ENCODE measurements at places on chromosomes 2 and 18.

GRCh38 chr2:134718817-134719814 is at the start of gene TMEM163:
Gene TMEM163 (minus strand): TSS chr2:134719000.
- DNase-seq: no peak

- no peak for DNase-seq
These were observed 336.8 kb downstream of the KCNJ3 start for GRCh38 chr2:155035308-155035707.

DNA sequence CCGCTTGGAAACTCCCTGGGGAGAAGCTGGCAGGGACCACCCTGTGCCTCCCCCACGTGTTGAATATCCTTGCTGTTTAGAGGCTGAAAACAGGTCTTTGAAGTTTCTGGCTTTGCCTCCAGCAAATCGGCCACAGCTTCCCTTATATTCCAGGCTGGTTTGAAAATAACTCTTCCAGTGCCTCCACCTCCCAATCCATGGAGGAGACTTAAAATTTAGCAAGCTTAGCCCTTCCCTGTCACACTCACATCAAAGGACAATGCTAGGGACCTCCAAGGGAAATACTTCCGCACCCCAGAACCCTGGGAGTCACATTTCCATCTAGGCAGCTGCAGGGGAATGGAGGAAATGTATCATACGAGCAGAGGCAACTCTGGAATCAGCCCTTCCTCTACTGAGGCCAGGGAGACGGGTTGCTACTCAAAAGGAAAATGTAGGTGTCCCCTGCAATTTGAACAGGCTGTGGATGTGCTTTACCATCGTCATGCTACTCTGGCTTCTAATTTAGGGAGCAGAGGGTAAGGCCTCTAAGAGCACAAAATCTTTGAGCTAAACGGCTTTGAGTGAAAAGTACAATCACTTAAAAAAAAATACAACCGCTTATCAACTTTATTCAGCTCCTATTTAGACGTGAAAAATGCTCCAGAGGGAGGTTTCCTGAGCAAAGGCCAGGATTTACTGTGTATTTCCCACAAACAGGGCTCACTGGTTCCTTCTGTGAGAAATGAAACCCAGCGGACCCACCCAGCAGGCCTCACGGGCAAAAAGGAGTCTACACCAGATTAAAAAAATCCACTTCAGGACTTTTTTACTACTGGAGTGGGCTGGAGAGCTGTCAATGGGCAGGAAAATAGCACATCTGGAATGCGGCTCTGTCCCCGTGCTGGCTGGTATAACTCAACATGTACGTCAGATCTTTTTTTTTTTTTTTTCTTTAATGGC is 49.4 kb upstream of the PKDCC start:
- DNase-seq: no peak

- DNase-seq: no peak
These were observed 13.8 kb upstream of the MYOM1 start for GRCh38 chr18:3233433-3234168.

- DNase-seq: no peak
These were observed 156.8 kb downstream of the THADA start for GRCh38 chr2:43438858-43439655.

DNA sequence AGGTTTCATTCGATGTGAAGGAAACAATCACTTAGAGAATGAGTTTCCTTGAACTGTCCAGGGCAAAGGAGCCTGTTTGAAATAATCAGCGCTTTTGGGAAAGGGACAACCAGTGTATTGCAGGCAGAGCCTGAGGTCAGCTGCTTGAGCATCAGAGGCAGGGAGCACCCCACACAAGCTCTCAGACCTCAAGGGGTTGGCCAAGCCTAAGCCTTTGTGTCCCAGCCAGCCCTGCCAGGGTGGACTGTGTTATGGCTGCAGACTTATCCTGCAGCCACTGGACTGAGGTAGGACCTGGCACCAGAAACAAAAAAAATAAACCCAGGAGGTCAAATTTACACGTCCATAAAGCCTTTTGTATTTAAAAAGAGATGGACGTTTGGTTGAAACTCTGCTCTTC is 228.3 kb downstream of the SEPTIN10 start:
- no peak for DNase-seq

GRCh38 chr2:165804719-165805118 is 10.7 kb upstream of the GALNT3 start:
- DNase-seq: no peak

DNA sequence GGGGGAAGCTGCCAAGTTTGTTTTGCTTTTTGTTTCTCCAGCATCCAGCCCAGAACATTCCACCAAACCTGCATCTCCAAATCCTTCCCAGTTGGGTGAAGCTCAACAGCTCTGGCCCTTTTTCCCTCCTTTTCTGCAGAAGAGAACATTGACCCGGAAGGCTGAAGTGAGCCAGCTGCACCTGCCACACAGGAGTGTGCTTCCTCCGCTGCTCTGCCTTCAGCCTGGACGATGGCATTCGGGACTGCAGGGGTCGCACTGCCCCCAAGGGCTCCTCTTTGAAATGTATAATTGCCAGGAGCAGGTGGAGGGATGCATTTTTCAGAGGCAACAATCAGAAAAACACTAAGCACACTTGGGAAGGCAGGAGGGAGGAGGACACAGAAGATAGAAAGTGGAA is 41.8 kb downstream of the ST8SIA5 start:
- no peak for DNase-seq

- DNase-seq: no peak
These were observed 3.6 kb upstream of the KYNU start for GRCh38 chr2:142873831-142874287.

DNA sequence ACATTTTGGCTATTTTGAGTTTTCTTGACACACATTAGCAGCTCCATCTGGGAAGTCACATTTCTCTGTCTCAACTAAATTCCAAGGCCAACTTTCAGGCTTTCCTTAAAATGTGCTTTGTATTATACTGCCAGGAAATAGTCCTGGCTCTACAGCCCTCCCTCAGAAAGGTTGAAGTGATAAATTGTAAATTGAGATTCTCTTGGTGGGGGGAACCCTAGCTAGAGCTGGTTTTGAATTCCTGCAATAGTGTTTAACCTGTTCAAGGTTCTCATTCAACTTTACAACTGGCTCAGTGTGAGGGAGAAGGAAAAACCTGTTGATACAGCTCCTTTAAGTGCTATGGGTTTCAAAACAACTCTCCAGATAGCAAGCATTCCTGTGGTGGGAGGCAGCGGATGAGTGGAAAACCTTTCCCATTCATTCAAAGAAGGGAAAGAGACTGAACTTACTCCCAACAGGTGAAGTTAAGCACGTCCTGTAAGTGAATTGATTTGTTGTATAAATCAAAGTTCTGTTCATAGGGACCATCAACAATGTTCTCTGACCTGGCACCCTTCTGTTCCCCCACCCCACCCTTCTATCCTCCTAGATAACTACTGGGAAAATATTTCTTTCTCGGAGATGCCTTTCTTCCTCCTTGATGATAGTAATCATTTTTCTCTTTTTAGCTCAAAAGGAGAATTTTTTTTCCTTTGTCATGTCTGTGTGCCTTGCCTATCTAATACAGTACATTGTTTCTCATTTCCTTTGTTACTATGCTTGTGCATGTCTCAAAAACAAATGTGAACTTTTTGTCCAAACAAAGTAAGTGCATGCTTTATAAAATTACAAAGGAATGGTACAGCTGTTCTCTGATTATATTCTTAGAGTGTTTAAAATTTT is 44.2 kb upstream of the SLC39A10 start:
- DNase-seq: no peak

DNA sequence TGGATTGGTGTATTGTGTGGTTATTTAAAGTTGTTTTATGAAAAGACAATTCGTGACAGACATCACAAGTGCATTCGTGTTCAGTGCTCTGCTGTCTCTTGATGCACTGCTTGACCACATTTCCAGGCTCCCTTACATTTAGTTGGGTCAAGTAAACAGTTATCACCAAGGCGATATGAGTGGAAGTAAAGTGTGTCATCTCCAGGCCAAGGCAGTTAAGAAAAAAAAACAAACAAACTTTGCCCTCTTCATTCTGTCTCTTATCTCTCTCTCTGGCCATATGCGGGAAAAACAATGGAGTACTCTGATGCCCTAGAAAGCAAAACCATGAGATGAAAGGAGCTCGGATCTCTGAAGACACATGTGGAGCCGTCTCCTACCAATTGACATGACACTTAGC is 131.1 kb downstream of the DSEL start:
- no peak for DNase-seq

DNA sequence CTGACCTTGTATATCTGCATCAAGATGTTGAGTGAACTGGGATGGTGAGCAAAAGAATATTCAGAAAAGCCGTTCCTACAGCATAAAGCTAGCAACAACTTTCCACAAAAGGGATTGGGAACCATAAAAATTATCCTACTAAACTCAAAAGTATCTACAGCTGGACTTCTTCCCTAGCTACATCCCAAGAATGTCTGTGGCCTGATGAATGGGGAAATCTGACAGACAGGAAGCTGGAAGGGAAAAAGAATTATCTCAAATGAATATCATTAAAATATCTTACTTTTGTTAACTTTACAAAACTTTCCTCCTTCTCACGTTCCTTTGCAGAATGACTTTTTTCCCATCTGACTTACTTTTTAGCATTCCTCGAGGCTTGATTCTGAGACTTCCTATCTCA is 150.9 kb downstream of the PDE11A start:
- DNase-seq: no peak

- DNase-seq: no peak
These were observed 146.8 kb downstream of the RBM43 start for GRCh38 chr2:151114874-151115273.

- no peak for DNase-seq
These were observed 52.5 kb downstream of the ZNF516 start for GRCh38 chr18:76442413-76443171.

DNA sequence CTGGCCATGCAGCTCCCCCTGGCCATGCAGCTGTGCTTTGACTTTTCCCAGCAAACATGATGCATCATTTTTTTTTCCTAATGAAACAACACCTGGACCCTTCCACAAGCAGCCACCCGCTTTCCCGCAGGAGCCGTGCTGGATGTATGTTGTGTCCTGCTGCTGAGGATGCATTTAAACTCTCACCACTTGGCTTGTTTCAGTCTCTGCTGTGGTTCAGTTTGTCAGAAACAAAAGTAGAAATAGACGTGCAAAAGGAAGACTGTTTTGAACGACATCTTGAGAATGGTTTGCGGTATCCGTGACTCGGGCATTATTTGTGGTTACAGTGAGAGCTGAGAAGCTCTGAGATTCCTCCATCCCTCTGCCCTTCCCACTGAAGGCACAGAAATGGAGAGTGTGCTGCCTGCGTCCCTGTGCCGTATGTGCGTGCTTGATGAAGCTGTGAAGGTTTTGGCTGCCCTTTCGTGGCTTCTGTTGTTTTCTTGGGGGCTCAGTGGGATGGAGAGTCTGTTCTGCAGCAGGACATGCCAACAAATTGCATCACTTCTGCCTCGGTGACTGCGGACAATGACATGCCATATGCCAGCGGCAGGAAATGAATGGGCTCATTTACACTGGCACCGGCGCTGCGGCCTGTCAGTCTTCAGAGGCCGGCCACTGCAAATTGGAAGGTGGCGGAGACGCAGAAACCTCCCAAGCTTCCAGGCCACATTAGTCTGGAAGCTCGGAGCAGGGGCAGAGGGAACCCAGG is 417.7 kb upstream of the SALL3 start:
- DNase-seq: no peak

DNA sequence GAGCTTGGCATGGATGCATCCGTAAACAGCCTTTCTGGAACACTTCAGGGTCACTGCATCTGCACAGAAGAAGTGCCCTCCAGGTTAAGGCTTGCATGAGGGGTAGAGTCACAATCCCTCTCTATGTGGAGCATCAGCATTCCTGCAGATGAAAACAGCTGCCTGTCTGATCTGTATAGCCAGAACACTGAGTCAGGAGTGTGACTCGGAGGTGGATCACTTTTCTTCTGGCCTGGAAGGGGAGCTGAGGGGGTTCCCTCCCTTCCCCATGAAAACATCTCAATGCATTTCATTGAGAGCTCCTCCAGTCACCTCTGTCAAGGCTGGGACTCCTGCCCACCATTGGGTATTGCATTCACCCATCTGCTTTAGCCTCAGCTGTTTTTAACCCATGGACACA is 72.5 kb upstream of the SERPINE2 start:
- DNase-seq: no peak

DNA sequence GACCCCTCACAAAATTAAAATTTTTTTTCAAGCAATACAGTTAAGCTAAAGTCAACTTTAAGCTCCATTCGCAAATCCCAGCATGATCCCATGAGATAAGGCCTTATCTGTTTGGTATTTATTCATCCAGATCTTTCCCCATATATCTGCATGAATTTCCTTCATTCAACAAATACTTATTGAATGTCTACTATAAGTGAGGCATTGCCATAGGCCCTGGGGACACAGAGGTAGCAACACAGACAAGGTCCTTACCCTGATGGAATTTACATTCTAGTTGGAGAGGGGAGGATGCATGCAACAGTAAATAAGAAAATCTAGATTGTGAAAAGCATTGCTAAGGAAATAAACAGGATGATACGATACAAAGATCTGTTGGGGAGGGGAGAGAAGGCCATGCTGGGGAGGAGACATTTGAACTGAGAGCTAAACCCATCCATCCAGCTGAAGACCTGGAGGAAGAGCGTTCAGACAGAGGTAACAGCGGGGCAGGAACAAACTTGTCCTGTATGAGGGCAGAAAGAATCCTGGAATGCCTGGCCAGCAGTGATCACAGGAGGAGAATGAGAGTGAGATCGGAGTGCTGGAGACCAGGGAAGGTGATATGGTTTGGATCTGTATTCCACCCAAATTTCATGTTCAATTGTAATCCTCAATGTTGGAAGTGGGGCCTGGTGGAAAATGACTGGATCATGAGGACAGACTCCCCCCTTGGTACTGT is 71.6 kb downstream of the SDC1 start:
- DNase-seq: no peak

DNA sequence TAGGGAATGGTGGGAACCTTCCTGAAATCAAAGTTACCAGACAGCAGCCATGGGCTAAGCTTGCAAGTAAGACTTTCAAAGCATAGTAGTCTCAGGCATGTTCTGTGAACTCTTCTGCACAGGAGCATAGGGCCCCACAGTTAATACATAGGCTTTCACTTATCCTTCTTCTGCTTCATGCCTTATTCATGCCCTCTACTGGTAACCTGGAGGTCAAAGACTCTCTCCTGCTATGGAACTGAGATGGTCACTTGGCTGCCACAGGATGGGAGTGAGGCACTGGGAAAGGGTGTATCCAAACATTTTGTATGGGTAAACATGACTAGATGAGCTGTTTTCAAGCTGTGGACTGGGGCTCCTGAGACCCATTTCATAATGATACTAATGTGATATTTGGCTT is 49.1 kb upstream of the ZNF638 start:
- no peak for DNase-seq

DNA sequence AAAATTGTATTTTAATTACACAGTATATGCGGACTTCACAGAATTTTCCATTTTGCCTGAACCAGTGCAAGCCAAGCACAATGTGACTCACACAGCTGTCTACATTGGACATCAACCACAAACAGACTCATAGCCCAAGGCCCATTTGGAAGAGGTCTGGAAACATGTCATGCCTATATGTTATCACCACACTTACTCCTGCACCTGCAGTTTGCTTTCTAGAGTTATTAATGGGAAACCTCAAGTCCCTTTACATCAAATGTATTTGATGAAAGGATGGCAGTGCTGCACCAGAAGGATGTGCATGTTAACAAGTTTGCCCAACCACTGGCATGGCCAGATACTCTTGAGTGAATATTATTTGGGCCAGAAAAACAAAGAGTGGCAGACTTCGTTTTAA is 548.9 kb upstream of the CDH2 start:
- no peak for DNase-seq

- DNase-seq: no peak
These were observed 266.4 kb upstream of the ETAA1 start for GRCh38 chr2:67130531-67131256.

GRCh38 chr18:47248604-47249313 is 2.7 kb downstream of the SKOR2 start:
- no peak for DNase-seq

GRCh38 chr18:44533071-44533470 is 147.6 kb upstream of the SETBP1 start:
- DNase-seq: no peak
